ENCODE measurements at places on chromosomes 5 and 9.

DNA sequence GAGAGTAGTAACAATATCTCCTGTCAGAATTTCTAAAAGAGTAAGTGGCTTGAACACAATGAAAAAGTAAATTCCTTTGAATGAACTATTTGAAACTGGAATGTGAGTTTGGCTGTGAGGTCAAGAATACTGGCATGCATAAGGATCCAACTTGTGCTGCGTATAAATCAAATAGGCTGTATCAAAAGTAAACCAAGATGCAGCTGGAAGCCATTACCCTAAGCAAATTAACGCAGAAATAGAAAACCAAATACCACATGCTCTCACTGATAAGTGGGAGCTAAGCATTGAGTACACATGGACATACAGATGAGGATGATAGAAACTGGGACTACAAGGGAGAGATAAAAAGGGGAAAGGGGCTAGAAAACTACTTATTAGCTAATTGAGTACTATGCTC is 24.0 kb upstream of the SRFBP1 start:
- DNase-seq: no peak

DNA sequence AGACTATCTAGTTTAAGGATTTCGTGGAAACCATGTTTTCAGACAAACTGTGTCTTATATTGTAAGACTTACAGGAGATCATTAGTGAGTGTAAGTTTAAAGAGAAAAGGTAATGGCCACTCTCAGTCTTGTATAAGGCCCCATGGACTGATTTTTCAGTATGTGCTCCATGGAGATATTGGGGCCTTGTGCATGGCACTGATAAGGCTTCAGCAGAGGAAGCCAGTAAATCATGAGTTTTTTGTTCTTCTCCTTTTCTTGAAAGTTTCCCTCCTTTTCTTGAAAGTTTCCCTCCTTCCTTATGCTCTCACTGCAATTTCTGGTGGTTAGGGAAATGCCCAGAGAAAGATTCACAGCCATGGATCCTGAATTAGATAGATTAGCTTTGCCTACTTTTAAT is 471.3 kb downstream of the LRRC70 start:
- no peak for DNase-seq

DNA sequence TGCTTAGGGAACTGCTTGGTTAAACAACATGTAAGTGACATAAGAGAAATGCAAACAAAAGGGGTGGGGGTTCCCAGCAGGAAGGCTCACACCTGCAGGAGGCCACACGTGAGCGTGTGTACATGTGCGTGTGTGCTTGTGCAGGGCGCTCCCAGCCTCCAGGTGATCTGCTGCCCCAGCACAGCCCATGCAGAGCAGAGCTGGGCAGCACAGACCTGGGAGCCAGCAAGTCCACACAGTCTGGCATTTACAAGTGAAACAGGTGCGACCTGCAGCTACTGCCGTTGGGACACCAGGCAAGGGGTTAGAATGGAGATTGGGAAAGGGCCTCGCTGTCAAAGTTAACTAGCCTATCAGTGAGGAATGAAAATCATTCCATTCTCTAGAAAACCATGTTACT is 41.8 kb downstream of the GRAMD2B start:
- no peak for DNase-seq

DNA sequence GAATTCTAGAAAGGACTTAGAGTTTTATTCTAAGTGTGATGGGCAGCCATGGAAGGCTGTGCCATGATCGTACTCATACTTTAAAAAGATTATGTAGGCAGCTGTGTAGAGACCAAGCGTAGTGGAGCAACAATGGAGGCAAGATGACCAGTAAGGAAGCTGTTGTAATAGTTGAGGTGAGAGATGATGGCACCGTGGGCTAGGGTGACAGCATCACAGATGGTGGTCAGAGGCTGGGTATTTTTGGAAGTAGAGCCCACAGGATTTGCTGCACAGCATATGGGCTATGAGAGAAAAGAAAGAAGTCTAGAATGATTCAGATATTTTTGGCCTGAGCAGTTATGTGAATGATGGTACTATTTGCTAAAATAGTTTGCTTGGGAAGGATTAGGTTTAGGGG is 7.7 kb downstream of the ARHGAP26 start:
- no peak for DNase-seq

- no peak for DNase-seq
These were observed 298.6 kb upstream of the SLC24A2 start for GRCh38 chr9:20087481-20087880.

DNA sequence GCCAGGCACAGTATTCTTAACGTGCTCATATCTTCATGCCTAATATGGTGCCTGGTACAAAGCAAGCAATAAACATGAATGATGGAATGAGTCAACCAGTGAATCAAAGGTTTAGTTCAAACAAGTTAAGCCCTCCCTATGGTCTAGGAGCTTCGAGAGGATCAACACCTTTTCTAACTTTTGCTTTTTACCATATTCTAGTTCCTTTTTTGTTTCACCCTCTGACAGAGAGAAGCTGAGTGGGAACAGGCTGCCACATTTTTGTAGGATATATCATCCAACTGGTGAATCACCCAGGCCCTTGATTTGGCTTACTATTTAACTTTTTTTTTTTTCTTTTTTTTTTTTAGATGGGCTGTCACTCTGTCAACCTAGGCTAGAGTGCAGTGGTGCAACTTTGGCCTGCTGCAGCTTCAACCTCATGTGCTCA is 39.3 kb upstream of the TNC start:
- DNase-seq: no peak

DNA sequence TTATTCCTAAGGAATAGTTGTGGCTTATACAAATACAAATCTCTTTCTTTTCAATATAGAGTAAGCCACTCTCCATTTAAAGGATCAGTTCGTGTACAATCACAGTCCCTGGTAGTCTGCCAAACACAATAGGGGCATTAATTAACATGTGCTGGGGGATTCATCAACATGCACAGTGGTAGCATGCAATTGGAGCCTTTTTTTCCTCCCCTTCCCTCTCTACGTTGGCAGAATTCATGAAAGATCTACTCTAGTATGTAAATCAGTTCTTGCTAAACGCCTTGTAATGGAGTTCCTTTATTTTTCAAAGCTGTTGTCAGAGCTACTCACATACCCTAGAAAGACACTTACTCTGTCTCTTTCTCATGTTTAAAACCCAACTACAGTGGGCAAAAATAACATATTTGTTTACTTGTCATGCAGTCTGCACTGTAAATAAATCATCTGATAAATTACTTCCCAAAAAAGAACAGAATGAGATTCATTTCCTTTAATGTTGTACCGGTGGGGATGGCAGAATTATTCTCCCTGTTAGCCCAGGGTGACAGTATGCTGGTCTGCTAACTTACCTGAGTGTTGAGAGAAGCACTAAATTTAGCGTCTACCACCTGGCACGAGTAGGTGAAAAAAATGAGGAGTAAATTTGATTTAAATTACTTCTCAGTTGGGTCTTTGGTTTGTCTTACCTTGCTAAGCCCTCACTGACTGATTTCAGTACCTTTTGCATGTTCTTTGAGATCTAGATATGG is 341.5 kb upstream of the CCNH start:
- no peak for DNase-seq

DNA sequence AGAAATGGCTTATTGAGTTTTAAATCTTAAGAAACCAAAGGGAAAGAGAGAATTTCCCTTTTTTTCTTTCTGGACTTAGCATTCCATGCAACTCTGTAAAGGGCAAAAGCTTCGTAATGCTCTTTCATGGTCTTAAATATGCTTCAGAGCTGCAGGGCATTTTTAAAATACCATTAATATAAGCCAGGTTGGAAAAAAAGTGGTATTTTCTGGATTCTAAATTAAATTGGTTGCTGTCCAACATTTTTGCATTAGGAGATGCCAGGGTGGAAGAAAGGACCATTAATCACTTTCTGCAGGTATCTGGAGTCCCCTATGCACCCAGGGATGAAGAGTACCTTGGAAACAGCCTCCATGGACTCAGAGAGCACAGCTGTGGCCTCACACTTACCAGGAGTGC is 215.1 kb upstream of the DAPK1 start:
- DNase-seq: no peak

DNA sequence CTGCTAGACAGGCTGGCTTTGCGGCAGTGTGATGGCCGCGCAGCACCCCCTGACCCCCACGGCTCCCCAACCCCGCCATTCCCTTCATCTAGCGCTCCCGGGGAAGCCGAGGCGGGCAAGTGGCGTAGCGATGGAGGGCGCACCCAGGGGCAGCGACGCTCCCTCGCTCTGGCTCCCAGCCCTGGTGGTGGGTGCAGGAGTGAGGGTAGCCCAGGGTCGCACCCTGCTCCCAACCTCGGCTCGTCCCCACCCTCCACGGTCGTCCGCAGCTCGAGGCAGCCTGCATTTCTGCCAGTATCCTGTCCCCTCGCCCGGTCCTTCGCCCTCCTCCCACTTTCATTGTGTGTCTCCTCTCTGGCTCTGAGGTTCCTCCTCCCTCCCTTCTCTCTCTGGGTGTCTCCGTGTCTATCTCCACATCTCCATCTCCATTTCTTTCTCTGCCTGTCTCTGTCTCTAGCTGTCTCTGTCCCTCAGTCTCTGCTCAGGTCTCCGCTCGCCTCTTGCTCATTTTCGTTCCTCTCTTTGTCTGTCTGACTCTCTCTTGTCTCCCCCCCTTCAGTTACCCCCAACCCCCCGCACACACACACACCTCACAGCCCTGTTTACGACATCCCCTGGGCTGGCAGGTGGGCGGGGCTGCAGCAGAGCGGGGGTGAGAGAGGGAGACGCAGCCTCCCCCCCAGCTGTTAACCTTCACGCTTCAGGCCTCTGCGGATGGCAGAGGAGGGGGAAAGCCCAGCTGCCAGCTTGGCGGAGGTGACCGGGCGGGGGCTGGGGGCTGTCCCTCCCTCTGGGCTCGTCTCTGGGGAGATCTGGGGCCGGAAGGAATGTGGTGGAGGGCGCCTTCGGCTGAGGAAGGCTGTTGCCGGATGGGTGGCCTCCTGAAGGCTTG is 48.7 kb upstream of the PSD2 start:
- DNase-seq: peak; percentile 59

DNA sequence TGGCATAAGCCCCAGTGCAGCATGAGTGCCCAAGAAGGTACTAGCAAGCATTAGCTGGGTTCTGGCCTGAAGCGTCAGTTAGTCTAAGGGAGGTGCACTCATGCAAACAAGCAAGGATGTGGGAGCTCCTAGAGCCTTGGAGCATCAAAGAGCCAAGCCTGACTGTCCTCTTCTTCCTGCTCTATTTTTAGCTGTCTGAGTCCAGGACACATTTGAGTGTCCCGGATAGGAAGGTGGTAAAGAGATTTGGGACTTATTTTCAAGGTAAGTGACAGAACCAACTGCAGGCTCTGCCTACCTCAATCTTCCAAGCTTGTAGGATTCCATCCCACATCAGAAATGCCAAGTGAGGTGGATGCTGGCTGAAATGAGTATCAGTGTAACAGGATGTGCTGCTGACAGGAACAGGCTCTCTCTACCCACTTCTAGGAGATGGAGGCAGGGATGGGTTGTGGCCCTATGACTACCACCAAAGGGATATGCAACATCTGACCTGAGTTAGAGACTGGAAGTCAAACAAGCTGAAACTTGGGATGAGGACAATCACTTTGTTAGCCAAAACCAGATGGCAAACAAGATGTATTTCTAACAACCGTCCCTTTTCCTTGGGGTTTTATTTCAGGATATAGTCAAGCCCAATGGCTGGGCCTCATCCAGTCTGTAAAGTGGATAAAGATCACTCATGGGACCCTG is 15.1 kb downstream of the MACROH2A1 start:
- no peak for DNase-seq

GRCh38 chr5:168364750-168365550 is 73.5 kb downstream of the WWC1 start:
- DNase-seq: no peak

DNA sequence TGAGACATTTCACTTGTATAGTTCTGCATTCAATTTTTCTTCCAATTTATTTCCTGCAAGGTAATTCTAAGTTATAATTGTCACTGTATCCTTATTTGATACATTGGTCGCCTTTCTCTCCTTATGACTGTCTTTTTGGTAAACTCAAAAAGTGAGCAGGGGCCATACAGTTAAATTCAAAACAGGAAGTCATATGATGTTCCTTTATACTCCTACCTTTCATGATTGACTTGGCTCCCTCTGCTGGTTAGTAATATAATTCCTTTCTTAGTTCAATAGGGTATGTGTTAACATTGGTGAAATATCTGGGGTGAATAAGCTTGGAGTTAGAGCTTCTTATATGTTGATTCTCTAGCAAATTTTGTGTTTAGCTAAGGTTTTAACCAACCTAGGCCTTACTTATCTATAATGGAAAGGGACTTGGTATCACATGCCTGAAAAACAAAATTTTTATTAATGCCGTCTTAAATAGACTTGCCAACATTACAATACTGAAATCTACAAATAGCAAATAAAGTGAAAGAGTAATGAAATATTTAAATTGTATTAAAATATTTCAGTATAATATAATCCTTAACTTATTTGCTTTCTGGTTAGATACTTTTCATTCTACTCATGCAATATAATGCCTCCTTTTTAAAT is 6.0 kb upstream of the NIPBL start:
- DNase-seq: no peak

- DNase-seq: no peak
These were observed 1275.4 kb upstream of the CDH18 start for GRCh38 chr5:21263361-21263760.

GRCh38 chr9:114291886-114292590 is 30.9 kb upstream of the ORM1 start:
- no peak for DNase-seq

DNA sequence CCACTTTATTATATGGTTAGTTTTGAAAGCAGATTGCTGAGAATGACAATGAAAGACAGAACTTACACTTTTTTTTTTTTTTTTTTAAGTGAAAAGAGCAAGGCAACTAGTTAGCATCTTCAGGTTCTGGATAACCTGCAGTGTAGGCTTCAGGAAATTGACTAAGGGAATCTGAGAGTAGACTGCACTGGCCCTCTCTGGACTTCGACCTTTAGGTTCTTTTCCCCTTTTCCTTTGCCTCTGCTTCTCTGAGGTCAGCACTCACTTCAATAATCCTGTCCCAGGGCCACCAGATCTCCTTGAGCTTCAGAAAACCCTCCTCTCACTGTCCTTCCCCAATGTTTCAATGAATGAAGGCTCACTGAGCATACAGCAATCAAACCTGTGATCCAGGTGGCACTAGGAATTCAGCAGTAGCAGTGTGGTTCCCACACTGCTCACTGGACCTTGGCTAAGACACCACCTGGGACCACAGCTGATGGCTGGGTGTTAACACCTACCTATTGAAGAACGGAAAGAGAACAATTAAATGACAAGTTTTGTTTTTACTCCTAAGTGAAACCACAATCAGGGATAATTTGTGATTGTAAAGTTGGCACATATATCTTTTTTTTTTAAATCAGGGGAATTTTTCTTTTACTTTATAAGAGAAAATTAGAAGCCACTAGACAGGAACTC is 85.8 kb upstream of the IL6ST start:
- no peak for DNase-seq

DNA sequence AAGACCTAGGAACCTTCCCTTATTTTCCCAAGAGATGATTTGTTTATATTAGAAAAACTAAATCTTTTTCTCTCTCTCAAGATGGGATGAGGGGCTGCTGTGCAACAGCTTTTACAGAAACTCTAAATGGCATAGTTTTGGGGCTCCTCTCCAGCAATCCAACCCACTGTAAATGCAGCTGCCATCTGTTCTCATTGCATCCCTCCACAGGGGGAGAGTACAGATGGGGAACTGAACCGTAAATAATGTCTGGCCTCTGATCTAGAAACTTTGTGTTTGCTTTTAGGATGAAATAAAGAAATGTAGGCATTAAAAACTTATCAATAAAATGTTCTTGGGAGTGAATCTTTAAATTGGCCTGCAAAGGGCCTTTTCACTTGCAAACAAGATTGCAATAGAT is 291.4 kb downstream of the MCTP1 start:
- DNase-seq: no peak

- no peak for DNase-seq
These were observed 6.6 kb downstream of the TJP2 start for GRCh38 chr9:69180670-69181069.

Data from stimulated activated CD4-positive, alpha-beta T cell treated with anti-CD3 and anti-CD28 coated beads, Interleukin-1b, Interleukin-23, amount 100 ng/mL, for 24 hours (primary cell).